ENCODE measurements at places on chromosomes 7 and 10. TPM values are rescaled to one million over a fixed set of nuclear protein-coding genes. Genes with fewer than 3 reads are reported as not detected.

The COL28A1 gene
- 0.31 TPM for total RNA-seq

The PALD1 gene
- total RNA-seq = 48.7 TPM

The GPR37 gene
- total RNA-seq = 8.5 TPM

The EFCAB10 gene
- 4.7 TPM for total RNA-seq

The STAMBPL1 gene
- 11.5 TPM for total RNA-seq

The VSTM2A gene
- 0.73 TPM for total RNA-seq

The TRIM74 gene
- total RNA-seq = not detected

The HOXA2 gene
- not detected for total RNA-seq

The PNLIPRP3 gene
- not detected for total RNA-seq
